HepG2 (cell line): ENCODE measurements at places on chromosomes 3 and 15. TPM values are rescaled to one million over a fixed set of nuclear protein-coding genes. Genes with fewer than 3 reads are reported as not detected.

DNAH12 gene
- 0.04 and 0.11 TPM in 2 replicates for total RNA-seq

IGSF11 gene
- not detected in 2 replicates for total RNA-seq

DNA sequence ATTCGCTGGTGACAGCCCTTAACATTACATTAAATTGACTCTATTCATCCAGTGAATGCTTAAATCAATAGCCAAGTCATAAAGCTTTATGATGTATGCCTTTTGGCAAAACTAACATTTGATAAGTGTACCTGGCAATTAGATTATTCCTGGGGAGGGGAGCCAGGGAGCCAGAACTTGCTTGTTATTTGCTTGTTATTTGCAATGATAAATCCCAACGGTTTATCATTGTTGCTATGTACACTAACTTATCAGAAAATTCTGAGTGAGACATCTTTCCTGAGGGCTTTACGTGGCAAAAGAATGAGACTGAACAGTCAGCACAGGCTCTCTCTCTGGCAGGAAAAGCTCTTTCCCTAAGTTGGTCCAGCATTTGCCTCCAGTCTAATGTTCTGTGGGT is 35.8 kb upstream of the FBN1 start:
- no peak for DNase-seq

GRCh38 chr3:29100292-29100691 is 180.6 kb upstream of the RBMS3 start:
- no peak for DNase-seq

SLC35G2 gene
- total RNA-seq = 4.2 and 7.6 TPM in 2 replicates

- DNase-seq = no peak
Observed at GRCh38 chr15:69131362-69132220, 28.8 kb upstream of the GLCE start.

DNA sequence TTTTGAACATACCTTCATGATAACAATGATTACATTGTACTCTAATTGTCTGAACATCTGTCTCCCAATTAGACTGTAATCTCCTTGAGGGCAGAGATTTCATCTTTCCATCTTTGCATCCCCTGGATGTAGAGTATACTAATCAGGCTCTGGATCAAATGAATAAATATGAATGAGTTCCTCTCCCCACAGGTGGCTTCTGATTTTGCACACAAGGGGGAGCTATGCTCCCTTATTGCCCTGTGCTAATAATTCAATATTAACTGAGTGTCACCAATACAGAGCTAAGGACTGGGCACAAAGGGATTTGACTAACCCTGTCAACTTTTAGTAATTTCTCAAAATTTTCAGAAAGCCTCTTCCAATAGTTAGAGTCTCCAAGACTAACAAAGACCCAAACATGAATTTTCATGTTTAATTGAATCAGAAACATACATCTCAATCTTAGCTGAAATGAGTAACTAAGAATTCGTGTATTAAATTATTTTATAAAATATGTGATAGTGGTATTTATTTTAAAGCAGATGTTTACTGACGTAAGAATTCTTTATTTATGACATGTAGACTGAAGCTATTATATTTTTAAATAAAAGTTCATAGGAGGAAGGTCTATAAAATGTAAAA is 3.0 kb downstream of the DUOXA1 start:
- peak; percentile 25 for DNase-seq

ACKR2 gene
- 1.1 TPM in 2 replicates for total RNA-seq

GRCh38 chr15:28112101-28112760 is 13.1 kb upstream of the OCA2 start:
- no peak for DNase-seq

GOLIM4 gene
- 31.5 and 47.7 TPM in 2 replicates for total RNA-seq

DNA sequence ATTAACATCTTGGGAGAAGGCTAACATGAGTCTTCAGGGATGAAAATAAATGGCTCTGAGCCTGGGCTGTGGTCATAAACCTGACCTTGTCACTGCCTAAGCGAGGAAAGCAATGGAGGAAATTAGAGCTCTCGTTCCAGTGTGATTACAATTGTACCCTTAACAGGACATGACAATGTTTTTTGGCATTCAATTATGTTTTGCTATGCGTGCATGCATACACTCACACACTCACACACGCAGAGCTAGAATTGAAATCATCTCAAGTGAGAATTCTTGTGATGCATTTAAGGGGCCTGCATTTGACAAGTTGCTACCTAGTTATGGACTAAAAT is 24.1 kb downstream of the ZNF80 start:
- DNase-seq = no peak

DNA sequence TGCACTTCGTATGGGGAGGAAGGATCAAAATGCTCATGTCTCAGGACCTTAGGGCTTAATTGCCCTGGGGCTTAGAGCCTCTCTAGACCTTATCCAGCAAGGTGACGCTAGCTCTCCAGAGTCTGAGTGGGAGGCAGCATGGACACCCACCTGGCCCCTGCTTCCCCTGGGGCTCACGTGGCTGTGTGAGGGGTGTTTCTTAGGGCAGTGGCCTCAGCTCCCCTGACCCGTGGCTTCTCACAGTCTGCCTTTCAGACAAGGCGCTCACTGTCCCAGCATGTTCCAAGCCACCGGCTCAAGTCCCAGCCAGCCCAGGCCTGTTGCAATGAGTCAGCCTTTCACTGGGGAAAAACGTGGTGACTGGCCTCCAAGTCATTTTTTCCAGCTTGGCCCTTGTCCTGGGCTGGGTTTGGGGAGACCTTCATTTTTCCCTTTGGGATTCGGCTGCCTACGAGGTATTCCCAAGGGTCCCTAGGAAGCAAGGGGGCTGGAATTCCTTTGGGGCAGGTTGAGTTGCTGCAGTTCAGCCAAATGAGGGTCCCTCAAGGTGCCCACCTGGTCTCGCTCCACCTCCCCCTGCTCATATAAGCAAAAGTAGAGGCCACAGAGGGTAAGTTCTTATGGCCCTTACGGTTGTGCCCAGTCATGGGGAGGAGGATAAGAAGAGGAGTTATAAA is 15.7 kb downstream of the BHLHE40 start:
- peak; percentile 52 for DNase-seq

THBS1 gene
- 35.6 and 67.1 TPM in 2 replicates for total RNA-seq

- no peak for DNase-seq
Observed at GRCh38 chr3:149316437-149316836, 17.0 kb downstream of the TM4SF18 start.

CLDN16 gene
- total RNA-seq = 0.21 and 0.24 TPM in 2 replicates

- no peak for DNase-seq
Observed at GRCh38 chr3:18558507-18558906, 133.4 kb upstream of the SATB1 start.

BOC gene
- total RNA-seq = not detected in 2 replicates

- no peak for DNase-seq
Observed at GRCh38 chr15:60124460-60125070, 120.5 kb downstream of the FOXB1 start.

GRCh38 chr15:65571971-65572370 is 39.0 kb downstream of the INTS14 start:
- no peak for DNase-seq

- no peak for DNase-seq
Observed at GRCh38 chr3:58151637-58152036, 59.1 kb downstream of the DNASE1L3 start.

DNA sequence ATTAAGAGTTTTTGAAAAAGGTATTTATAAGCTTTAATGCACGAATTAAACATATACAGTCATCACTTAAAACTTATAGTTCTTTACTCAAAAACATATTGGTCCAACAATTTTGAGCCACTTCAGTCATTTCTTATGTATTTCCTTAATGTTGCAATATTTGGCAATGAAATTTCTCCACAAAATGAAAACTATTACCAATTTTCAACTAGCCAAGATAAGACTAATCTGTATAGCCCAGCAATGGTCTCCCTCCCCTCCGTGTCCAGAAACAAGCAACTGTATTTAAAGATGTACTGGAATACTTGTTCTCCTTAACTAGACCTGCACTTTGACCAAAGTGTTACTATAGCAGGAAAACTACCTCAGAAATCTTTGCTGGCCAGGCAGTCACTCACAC is 9.2 kb downstream of the ARF4 start:
- DNase-seq = no peak
